ENCODE measurements at places on chromosomes 2 and 18.

DNA sequence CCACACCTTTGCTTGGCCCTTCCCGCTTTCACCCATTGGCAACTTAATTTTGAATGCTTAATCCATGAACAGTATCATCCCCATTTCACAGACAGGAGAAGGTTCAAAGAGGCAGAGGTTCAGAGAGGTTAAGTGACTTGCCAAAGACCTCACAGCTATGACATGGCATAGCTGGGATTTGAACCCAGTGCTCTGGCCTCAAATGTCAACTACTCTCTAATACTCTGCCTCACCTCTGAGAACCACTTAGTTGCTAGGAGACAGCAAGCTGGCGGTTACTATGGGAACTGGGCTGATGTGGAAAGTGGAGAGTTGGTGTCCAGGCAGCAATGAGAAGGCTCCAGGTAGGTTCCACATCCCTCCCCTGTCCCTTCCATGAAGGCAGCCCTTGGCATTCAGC lies 15.8 kb upstream of the PRSS56 start:
- DNase-seq: no peak

GRCh38 chr2:199851501-199851810 lies 464 bp upstream of the FTCDNL1 start:
- DNase-seq: no peak

GRCh38 chr18:24677011-24677410 lies 216.6 kb downstream of the HRH4 start:
- no peak for DNase-seq

- DNase-seq: no peak
Observed at GRCh38 chr2:144372410-144373080, 147.4 kb downstream of the ZEB2 start.

DNA sequence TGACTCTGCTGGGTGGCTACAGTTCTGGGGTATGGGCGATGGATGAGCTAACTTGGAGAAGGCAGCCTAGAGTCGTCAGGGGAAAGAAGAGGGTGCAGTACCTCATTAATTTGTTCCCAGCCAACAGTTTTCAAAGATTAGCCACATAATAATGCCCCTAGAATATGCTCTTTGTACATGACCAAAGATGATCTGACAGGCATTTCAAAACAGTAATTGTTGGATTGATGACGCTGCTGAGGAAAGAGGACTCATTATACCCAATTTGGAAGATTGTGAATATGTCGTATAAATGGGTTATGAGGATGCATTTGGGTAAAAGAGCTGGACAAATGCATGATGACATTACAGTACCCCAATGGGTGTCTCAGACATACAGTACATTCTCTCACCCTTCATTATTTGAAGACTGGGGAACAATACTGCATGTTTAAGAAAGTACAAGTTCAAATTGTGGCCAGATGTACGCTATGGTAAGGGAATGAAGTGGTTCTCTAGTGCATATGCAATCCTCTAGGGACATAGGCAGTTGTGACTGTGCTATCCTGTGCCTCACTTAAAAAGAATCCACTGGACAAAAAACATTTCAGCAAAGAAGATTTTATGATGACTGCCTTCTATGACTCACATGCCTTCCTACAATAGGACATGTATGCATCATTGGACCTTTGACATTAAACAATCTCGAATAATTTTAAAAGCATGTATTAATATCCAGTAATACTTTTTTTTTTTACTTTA lies 233.2 kb downstream of the CNTNAP5 start:
- DNase-seq: no peak

- DNase-seq: no peak
Observed at GRCh38 chr2:214217599-214217998, 193.3 kb upstream of the VWC2L start.

DNA sequence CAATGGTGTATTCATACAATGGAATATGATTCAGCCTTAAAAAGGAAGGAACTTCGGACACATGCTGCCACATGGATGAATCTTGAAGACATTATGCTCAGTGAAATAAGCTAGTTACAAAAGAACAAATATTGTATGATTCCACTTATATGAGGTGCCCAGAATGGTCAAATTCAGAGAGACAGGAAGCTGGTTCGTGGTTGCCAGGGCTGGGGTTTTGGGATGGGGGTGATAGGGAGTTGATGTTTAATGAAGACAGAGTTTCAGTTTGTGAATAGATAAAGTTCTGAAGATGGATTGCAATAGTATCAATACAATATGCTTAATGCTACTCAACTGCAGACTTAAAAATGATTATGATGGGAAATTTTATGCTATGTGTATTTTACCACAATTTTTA lies 28.0 kb upstream of the MC2R start:
- DNase-seq: no peak

DNA sequence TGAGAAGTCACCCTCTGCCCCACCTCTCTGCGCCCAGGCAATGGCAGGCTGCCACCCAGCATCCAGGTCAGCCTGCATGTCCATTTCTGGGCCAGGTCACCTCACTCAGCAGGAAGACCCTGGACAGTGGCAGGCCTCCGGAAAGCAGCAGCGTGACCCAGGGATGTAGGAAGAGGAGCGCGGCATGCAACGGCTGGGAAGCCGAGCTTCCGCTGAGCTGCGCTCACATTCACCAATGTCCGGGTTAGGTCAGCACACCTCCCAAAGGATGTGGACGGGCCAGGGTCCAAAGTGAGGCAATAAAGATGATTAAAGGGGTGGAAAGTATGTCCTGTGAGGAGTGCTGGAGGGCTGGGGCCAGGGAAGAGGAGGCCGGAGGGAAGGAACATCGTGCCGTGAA lies 174.5 kb downstream of the CTIF start:
- DNase-seq: no peak

GRCh38 chr18:31598021-31598805 lies 6.5 kb downstream of the TTR start:
- DNase-seq: no peak

- DNase-seq: no peak
Observed at GRCh38 chr2:134852518-134852917, 14.1 kb downstream of the ACMSD start.

DNA sequence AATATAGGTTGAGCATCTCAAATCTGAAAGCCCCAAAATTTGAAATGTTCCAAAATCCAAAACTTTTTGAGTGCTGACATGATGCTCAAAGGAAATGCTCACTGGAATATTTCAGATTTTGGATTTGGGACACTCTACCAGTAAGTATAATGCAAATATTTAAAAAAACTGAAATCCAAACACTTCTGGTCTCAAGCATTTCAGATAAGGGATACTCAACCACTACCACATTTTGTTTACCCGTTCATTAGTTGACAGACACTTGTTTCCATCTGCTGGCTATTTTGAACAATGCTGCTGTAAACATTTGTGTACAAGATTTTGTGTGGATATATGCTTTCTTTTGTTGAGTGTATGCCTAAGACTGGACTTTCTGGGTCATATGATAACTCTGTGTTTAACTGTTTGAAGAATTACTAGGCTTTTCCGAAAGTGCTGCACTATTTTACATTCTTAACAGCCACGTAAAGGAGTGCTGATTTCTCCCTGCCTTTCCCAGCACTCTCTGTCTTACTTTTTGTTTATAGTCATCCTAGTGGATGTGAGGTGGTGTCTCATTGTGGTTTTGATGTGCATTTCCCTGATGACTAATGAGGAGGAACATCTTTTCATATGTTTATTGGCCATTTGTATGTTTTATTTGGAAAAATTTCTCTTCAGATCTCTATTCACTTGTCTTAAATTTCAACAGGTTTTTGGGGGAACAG lies 19.5 kb upstream of the DCDC2C start:
- no peak for DNase-seq

- DNase-seq: no peak
Observed at GRCh38 chr2:130749641-130750040, 5.7 kb upstream of the AMER3 start.

- no peak for DNase-seq
Observed at GRCh38 chr2:191128172-191128910, 22.5 kb downstream of the STAT4 start.

DNA sequence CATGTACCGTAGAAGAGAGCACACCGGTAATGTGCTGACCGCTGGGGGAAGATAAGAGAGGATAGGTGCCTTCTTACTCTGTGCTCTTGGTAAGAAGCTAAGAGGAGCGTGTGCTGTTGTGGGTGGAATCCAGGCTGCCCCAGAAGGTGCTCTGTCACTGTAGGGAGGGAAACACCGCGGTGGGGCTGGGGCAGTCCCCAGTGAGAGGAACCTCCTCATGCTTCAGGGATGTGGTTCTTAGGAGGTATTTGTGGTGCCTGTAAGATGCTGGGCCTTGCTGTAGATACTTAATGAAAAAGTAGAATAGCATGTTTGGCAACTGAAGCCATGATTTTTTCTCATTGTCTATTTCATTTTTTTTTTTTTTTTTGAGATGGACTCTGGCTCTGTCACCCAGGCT lies 1.1 kb downstream of the COLEC11 start:
- no peak for DNase-seq

DNA sequence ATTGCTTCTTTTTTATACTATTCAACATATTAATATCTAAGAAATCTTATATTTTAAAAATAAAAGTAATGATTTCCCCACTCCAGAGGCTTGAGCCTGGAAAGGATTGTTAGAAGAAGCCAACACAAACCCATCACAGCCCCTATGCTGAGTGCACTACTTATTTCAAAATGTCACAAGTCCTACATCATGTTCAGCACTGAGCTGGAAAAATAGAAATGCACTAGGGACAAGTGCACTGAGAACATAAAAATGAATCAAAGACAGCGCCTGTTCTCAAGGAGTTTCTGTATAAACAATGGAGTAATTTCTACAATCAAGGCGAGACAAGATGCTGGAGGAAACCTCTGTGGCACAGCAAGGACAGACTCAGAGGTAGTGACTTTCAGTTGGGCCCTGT lies 155.0 kb downstream of the TXNL1 start:
- no peak for DNase-seq

GRCh38 chr2:119255760-119256581 lies 32.3 kb downstream of the STEAP3 start:
- no peak for DNase-seq

DNA sequence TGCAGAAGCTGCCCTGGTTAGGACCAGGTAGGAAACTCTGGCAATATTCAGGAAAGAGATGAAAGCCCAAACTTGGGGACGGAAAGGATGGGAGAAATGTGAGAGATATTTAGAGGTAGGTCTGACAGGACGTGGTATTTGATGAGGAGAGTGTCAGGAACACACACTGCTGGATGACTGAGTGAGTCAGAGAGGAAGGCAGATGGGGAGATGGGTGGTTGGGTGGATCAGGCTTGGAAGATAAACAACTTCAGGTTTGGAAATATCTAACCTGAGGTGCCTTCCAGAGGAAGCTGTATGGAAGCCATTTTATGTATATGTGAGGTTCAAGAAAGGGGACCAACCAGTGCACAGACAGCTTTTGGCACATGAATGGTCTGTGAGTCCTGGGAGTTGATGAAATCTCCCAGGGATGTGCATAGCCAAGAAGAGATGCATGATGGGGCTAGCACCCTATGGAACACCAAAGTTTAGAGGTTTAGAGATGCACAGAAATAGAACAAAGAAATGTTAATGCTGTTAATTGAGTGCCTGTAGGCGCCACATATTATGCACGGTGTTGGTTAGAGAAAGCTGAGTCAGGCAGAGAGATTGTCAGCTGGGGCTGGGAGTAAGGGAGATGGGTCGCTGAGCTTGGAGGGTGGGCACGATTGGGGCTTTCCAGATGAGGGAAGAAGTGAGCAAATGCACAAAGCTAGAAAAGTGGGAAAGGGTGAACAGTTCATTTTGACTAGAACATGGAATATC lies 101.0 kb downstream of the VIT start:
- DNase-seq: no peak

DNA sequence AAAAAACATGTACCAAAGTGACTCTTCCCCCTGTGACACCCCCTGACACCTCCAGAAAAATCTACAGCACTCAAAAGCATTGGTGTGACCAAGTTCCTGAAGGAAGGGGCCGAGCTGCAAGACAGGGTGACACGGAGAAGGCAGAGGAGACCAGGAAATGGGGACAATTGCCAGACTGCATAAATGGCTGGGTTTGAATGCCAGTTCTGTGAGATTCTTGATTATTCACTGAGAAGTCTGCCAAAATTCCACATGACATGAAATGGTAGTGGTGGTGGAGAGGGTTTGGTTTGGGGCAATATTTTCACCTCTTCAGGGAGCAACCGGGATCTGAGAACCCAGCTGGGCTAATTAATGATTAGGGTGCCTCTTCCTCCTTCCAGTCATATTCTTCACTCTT lies 178.5 kb downstream of the ARL4C start:
- no peak for DNase-seq

DNA sequence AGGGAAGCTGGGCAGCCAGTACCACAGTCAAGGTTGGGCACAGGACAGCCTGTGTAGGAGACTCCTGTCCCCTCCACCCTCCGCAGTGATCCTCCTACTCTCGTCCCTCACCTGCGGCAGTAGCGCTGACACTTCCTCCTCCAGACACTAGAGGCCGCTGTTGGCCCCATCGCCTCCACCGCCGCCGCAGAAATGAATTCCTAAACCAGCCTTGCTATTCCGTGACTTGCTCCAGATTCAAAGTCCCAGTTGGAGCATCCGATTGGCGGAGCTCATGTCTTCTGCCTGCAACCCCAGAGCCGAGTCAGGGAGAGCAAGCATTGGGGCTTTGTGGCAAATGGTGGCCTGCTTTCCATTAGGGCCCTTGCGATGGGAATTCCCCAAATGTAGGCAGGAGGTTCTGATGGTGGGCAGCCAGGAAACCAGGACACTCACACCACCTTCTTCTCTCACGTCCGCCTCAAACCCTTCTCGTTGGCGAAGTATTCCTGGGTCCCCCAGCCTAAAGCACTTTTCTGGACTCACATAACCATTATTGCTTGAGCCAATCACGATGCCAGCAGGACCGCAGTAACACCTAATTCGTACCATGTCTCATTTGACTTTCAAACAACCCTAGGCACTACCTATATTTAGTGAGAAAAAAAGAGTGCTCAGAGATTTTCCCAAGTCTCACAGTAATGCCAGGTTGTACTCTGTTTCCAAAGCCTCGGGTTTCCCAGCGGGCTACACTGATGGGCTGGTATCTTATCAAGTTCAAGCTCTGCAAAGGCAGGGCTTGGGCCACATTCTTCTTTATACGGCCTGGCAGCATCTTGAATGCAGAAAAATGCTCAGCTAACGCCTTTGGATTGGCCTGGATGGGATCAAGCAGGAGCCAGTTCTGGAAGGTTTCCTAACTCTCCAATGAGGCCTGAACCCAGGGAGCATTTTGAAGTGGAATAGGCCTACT lies 1.2 kb upstream of the DNAJB2 start:
- peak; percentile 61 for DNase-seq

DNA sequence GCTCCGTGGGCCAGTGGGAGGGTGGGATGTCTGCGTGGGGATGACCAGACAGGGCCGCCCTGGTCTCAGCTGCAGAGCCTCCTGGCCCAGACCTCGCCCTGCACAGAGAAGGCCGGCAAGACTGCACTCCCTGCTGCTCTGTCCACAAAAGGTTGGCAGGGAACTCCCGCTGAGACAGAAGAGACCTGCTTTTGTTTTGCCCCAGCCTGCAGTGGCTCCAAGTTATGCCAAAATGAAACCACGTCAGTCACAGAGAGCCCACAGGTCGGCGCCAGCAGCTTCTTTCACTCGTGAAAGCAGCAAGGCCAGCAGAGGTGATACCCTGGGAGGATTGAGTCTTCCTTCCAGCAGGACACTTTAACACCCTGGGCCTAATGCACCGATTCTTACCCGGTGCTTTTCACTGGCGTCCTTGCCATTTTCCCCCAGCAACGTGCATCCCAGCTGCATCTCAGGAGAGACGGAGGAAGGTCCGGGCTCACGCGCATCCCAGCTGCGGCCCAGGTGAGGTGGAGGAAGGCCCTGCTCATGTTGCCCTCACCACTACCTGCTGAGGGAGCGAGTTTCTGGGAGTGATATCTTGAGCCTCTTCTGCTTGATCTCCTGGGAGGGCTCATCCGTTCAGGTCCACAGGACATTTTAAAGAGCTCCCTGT lies 22.1 kb upstream of the CTDP1 start:
- no peak for DNase-seq

GRCh38 chr2:71064754-71065621 lies 3.5 kb upstream of the NAGK start:
- no peak for DNase-seq
